Naive B cell (primary cell): ENCODE measurements at places on chromosomes 16 and 17.

DNA sequence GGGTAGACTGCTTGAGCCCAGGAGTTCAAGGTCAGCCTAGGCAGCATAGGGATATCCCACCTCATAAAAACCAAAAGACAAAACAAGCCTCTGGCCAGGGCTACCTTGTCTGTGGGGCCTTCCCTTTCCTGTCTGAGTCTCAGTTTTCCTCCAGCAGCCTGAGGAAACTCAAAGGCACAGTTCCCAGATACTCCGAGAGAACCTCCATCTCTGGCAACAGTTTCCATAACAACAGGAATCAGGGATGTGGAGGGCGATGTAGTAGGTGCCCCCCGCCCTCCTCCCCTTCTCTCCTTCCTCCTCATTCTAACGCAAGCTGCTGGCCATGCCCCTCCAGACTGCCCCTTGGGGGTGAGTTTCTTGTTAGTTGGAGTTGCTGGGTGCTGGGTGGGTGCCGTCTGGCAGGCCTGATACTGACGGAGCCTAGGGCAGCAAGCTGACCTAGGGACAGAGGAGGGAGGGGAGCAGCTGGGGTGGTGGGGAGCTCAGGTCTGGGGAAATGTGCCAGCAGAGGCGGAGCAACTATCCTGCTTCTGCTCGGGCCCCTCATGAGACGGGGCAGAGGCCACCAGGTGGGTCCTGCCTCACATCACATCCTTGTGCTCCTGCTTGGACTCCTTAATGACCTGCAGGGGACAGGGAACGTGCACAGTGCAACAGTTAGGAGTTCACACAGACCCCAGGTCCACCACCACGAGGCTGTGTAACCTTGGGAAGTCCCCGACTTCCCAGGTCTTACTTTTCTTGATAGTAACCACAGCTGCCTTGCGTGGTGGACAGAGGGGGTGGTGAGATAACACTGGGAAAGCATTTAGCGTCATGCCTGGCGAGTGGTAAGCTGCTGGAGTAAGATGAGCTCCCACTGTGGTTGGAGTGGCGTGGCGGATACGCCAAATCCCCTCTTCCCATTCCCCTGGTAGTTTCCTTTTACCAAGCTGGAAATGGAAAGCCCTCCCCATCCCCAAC is 7.8 kb upstream of the EFTUD2 start:
- no peak for DNase-seq

- no peak for DNase-seq
Measured at GRCh38 chr17:49910094-49910857, 58.7 kb upstream of the DLX4 start.

DNA sequence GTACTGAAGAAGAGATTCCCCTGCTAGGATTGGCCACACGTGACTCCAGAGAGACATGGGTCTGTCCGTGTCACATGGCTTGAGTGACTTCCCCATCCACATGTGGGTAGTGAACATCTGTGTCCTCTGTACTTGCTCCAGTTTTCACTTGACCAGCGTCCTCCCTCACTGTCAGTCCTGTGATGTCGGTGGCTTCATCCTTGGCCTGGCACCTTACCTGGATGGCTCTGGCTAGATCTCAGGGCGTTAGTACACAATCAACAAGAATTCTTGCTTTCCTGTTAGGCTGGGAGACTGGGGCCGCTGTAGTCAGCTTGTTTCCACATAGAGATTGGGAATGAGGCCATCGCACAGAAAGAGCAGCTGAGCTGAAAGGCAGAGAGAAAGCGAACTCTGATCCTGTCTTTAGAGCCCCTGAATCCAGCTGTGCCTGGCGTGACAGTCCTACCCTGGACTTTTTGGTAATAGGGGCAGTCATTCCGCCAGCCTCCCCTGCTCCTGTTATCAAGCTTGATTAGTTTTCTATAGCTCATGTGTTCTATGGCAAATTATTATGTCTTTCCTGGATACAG is 227.3 kb downstream of the SNX29 start:
- no peak for DNase-seq

- no peak for DNase-seq
Measured at GRCh38 chr16:62391134-62391533, 354.9 kb upstream of the CDH8 start.
